Progenitor cell of endocrine pancreas (in vitro differentiated cells): ENCODE measurements at places on chromosomes 6 and 20. TPM values are rescaled to one million over a fixed set of nuclear protein-coding genes. Genes with fewer than 3 reads are reported as not detected.

GRCh38 chr6:20370801-20371200 is 30.9 kb upstream of the E2F3 start:
- DNase-seq: no peak

GRCh38 chr20:17177341-17177740 is 49.5 kb upstream of the PCSK2 start:
- no peak for DNase-seq

GRCh38 chr6:157020398-157020797 is 243.2 kb downstream of the ARID1B start:
- DNase-seq: no peak

- no peak for DNase-seq
Observed at GRCh38 chr6:3962291-3963280, 113.4 kb downstream of the FAM50B start.

- no peak for DNase-seq
Observed at GRCh38 chr6:449486-450419, 58.2 kb downstream of the IRF4 start.

GRCh38 chr6:155444120-155444917 is 11.3 kb downstream of the NOX3 start:
- no peak for DNase-seq

GRCh38 chr20:63754008-63754407 is 14.4 kb downstream of the SLC2A4RG start:
- DNase-seq: no peak

- DNase-seq: no peak
Observed at GRCh38 chr20:53402233-53403005, 191.2 kb downstream of the ZNF217 start.

DNA sequence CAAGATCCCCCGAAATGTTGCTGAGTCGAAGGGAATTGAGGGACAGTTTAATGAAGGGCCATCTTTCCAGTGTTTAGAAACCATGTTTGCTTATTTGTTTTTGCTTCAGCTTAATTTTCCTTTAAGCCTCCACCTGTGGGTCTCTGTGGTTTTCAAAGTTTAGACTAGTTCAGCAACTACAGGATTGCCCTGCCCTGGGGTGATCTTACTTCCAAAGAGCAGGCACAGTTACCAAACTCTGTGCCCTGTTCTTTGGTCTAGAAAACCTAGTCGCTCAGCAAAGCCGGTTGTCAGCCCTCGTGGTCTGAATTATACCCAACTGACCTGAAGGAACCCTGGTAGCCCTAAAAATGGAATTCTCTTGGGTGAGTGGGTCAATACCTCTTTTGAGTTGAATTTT is 219.2 kb upstream of the GMDS start:
- DNase-seq: no peak

GRCh38 chr20:9440892-9441291 is 73.5 kb upstream of the LAMP5 start:
- DNase-seq: no peak

DNA sequence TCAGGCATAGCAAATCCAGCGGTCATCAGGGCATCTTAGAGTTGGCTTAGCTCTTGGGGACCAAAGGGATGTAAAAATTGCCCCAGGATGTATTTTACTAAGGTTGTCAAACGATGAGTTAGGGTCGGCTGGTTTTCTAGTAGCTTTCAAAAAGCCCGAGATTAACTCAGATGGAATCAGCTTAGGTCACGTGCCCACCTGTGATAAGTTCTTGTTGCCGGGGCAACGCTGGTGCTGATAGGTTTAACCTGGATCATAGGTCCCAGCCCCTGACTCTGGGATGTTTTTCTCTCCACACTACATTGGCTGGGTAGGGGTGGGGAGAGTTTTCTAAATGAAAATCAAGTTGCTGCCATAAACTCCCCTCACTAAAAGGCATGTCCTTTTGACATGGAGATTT is 257.3 kb upstream of the SULF2 start:
- no peak for DNase-seq

DNA sequence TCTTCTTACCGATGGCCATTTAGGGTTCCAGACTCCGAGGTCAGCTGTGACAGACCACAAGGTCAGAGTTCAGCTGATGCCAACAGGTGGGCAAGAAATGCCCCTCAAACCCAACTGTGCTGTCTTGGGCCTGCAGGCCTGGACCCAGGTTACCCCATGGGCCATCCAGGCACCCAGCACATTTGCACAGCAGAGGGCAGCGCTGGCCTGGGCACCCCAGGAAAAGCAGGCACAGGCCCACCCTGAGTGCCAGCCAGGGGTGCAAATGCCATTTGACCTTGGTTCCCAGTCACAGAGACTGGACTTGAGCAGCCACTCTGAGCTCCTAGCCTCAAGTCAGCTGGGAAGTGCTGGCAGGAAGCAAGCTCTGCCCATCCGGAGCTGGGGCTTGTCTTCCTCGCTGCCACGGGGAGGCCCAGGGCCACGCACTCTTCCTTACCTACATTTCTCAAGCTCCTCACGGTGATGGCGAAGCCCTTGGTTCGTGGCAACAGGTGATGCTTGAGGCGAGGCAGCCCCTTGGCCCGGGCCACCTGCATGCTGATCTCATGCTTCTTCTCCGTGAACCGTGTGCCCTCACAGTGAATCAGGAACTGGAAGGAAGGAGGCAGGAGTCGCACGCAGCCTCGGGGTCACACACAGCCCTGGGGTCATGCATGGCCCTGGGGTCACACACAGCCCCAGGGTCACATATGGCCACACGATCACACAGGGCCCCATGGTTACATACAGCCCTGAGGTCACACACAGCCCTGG is 120.8 kb downstream of the AGPAT4 start:
- no peak for DNase-seq

CLIC5 gene
- 28.4 and 35.9 TPM in 2 replicates for total RNA-seq

OPRM1 gene
- total RNA-seq: not detected in 2 replicates

KCNQ2 gene
- 14.6 and 15.6 TPM in 2 replicates for total RNA-seq

FOXQ1 gene
- total RNA-seq: 2.0 and 2.9 TPM in 2 replicates

COL9A1 gene
- 5.5 and 8.1 TPM in 2 replicates for total RNA-seq

BCAS1 gene
- 0.81 and 1.00 TPM in 2 replicates for total RNA-seq

PAK1IP1 gene
- 12.9 and 14.1 TPM in 2 replicates for total RNA-seq

WFDC10B gene
- total RNA-seq: not detected in 2 replicates

ZNF451 gene
- total RNA-seq: 66.3 and 70.6 TPM in 2 replicates

TBX18 gene
- total RNA-seq: 1.3 and 1.8 TPM in 2 replicates

NTSR1 gene
- 0.13 TPM in 1 of 2 replicates, not detected in the other for total RNA-seq

IDH3B gene
- total RNA-seq: 98.9 and 108 TPM in 2 replicates

SAMD10 gene
- total RNA-seq: 12.8 and 14.0 TPM in 2 replicates
